ENCODE measurements at places on chromosomes 5 and 9.

GRCh38 chr9:134493461-134494272 is 147.9 kb upstream of the COL5A1 start:
- no peak for DNase-seq

DNA sequence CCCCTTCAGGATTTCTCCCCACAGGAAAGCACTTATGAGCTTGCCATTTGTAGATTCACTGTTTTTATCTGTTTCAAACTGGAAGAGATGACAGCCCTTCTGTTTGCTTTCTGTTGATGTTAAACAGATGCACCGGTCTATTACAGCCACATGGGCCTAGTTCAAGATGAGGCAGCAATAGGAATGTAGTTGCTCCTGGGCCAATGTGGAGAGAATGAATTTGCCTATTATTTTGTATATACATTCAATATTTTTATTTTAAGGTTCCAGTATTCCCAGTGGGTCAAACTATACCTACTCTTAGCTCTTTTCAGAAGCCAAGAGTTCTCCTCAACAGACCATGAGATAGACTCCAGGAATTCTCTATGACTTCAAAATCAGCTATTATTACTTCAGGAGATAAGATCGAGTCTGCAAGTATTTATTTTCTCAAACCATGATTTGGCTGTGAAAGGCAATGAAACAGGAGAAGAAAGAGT is 461.6 kb downstream of the RASEF start:
- DNase-seq = no peak

DNA sequence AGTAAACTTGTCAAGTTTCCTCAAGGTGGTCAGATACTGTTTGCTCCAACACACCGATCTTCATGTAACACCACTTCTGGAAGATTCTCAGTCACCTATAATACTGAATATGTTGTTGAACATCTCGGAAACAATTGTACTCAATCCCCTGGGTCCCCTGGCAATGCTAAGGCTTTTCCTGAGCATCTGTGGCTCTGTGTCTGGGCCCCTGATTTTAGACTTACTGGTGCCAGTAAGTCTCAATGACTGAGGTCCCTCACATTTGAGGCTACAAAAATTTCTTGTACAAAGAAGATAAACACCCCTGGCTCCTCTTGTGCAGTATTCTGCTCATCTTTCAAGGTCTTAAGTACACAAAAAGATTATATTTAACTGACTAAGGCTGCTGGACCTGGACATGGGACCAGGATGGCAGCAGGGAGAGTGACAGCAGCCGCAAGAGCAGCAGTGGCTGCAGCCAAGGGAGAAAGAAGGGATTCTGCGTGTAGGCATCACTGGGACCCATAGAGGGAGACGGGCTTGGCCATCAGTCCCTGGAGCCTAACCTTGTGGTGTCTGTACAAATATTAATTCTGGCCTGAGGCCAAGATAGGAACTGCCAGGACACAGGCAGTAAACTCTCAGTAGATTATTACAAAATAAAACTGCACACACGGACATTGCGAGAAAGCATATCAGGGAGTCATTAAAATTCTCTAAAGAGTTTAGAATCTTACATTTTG is 49.0 kb upstream of the TNPO1 start:
- DNase-seq = no peak

DNA sequence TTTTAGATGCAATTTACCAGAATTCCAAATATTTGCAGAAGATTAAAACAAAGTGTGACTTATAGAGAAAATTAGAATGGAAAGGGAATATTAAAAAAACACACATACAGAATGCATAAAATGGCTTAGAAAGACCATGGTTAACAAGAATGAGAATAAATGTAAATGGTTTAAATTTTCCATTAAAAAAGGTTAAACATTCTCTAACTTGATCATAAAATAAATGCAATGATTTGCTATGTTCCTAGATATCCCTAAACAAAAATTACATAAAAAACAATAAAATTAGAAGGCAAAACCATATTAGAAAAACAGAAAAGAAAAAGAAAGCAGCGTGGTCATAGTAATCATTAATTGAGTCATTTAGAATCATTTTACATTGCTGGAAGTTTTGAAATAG is 152.5 kb downstream of the TMEM38B start:
- no peak for DNase-seq

- no peak for DNase-seq
Measured at GRCh38 chr5:157543825-157544622, 31.6 kb downstream of the ADAM19 start.

DNA sequence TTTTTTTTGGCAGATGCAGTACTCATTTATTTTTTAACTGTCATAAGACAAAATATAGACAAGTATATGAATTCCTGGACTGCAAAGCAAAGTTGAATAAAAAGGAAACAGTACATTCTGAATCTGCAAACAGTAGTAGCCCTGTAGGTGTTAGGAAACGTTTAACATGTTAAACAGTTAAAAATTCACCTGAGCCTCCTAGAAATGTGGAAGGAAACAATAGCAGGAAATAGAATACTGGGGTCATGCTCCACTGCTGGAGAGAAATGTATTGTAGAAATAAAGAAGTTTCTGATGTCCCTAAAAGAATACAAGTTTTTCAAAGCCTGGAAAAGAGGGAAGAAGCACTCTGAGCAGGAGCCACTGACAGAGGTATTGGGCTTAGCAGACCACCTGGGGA is 866.0 kb downstream of the PTPRD start:
- no peak for DNase-seq

GRCh38 chr9:33662871-33663270 is 132.5 kb upstream of the PRSS3 start:
- no peak for DNase-seq

GRCh38 chr5:138515556-138516245 is 27.3 kb downstream of the ETF1 start:
- DNase-seq = no peak

DNA sequence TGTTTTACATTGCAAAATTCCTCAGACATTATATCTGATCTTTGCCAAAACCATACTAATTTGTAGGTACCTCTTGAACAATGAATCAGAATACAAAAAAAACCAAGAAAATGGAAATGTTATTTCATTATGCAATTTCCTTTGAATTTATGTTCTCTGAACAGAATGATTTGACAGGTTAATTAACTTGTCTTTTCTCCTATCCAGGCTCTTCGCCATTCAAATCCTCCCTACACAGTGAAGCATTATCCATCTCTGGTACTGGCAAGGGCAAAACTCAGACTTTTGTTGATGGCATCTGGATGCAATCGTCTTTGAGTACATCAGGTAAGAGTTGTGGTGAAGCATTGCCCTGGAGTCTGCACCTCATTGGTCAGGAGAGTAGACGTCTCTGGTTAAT is 655.7 kb upstream of the ITGA1 start:
- no peak for DNase-seq

- DNase-seq = no peak
Measured at GRCh38 chr5:88145611-88146467, 122.8 kb downstream of the TMEM161B start.

DNA sequence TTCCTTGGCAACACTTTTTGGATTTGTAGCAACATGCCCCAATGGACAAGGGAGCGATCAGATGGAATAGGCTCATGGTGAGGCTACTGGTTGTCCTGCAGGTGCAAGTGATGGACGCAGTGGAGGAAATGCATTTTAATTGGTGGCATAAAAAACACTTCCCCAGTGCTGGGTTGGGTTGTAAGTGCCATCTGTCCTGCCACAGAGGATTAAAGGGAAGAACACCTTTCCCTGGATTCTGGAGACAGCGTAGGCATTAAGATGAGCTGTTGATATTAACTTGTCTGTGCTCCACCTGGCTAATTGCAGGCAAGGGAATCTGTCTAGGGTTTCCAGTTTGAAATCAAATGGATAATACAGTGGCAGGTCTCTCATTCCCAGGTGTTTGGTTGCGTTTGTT is 173.4 kb downstream of the ZNF462 start:
- no peak for DNase-seq

- DNase-seq = peak; percentile 34
Measured at GRCh38 chr9:121494192-121494591, 5.5 kb downstream of the GGTA1 start.

- no peak for DNase-seq
Measured at GRCh38 chr5:71652803-71653543, 65.8 kb downstream of the MCCC2 start.

DNA sequence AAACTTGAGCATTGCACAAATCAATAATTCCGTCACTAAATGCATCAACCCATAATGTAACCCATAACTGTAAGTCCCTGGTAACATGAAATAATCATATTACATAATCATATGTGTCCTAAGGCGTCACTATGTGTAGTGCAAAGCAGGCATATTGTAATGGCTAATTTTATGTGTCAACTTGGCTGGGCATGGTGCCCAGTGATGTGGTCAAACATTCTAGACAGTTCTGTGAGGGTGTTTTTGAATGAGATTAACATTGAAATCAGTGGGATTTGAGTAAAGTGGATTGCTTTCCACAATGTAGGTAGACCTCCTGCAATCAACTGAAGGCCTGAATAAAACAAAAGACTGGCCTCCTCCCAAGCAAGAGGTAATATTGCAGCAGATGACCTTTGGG is 794.4 kb upstream of the ACO1 start:
- no peak for DNase-seq

- DNase-seq = no peak
Measured at GRCh38 chr9:91690540-91691249, 259.3 kb downstream of the ROR2 start.

GRCh38 chr5:141881886-141882285 is 3.7 kb upstream of the PCDH1 start:
- DNase-seq = no peak

- DNase-seq = no peak
Measured at GRCh38 chr9:8812888-8813287, 1013.3 kb upstream of the DMAC1 start.

DNA sequence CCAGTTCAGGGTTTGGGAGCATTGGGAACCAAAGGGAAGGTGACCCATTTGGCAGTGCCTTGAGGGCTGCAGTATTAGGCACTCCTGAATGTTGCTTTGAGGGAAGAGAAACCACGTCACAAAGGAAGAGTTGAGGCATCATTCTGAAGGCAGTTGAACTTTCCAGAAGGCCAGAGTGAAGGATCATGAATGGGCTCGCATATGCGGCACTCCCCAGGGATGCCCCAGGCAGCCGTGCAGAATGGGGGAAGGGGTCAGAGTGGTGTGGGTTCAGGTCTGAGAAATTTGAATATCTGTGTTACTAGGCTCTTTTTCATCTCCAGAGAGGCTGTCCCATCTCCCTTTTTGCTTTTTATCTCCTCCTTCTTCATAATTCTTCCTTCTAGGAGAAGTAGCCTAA is 60.6 kb upstream of the HMHB1 start:
- no peak for DNase-seq

GRCh38 chr9:127149463-127150390 is 27.3 kb upstream of the ANGPTL2 start:
- DNase-seq = no peak

DNA sequence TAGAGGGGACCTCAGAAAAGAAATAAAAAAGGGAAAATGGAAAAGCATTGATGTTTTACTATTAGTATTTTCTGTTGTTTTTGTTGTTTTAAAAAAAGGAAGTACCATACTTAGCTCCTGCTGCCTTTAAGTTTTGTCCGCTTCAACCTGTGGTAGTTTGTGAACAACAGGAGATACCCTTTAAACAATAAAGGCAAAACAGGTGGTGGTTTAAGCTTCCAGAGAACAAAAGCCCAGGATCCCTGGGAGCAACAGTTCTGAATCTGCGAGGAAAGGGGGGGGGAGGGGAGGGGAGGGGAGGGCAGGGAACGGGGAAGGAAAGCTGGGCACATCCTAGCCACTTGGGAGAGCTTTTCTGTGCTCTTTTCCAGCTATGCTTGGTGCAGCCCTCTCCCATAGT is 2.1 kb upstream of the PSIP1 start:
- no peak for DNase-seq

- DNase-seq = peak; percentile 53
Measured at GRCh38 chr5:66987949-66988838, 208.4 kb downstream of the CD180 start.

DNA sequence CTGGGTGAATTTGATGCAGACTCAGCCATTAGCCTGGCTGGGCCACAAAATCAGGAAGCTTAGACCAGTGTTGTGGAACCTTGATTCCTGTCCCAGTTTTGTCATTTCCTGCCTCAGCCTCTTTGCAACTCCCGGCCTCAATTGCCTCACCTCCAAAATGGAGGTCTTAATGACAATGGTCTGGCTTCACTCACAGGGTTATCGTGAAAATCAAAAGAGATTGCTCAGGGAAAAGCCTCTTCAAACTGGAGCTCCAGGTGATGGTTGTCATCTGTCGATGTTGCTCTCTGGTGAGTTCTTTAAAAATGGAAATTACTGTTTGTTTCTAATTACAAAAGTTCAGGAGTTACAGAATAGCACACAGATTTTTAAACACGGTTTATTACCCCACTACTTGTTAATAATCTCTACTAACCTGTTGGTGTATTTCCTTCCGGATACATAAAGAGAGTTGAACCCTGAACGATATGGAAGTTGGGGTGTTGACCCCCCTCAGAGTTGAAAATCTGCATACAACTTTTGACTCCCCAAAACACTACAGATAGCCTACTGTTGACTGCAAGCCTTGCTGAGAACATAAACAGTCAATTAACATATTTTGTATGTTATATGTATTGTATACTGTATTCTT is 109.9 kb upstream of the CPEB4 start:
- no peak for DNase-seq

DNA sequence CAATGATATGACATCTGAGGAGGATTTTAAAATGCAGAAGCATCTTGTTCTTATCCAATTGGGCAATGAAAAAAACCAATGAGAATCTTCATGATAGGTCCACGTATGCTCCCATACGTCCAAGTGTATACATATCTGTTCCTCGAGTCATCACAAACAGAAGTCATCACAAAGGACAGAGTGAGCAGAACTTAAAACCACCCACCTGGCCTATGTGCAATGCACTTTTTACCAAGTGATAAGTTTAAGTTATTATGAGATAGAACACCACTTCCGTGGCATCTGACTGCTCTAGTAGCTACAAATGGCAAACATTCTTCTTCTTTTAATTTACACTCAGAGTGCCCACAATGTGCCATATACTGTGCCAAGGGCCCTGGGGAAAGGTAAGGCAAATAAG is 82.4 kb downstream of the PPP2R2B start:
- DNase-seq = no peak

- no peak for DNase-seq
Measured at GRCh38 chr9:83622939-83623678, at the start of gene IDNK. Gene IDNK, plus strand, starts transcription at chr9:83623143. Its CDS starts 29 bp downstream, at chr9:83623172.

DNA sequence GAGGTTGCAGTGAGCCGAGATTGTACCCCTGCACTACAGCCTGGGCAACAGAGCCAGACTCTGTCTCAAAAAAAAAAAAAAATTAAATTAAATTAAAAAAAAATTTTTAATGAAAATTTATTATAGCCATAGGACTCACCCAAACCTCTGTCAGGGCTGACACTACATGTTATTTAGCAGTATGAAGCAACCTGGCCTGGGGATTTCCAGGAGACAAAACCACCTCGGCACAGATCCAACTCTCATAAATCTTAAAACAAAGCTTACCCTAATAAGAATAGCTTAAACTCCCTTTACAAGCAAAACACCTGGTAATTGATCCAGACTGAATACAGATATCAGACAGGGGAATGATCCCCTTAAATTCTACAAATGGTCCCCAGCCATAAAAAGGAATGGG is 38.4 kb downstream of the PPP1R2B start:
- no peak for DNase-seq

Measured in hematopoietic multipotent progenitor cell treated with erythropoietin and hydrocortisone succinate and interleukin-3 and kit ligand, for 8 days (in vitro differentiated cells).